ENCODE measurements at places on chromosomes 16 and 17. TPM values are rescaled to one million over a fixed set of nuclear protein-coding genes. Genes with fewer than 3 reads are reported as not detected.
A peak's percentile ranks its signal among the peaks of the same experiment; 100 is the strongest.

The PRR15L gene
- not detected for total RNA-seq

The KCNJ16 gene
- total RNA-seq: not detected

- H3K4me3 ChIP-seq: no peak overlapping the region
- no peak for DNase-seq
- H3K27me3 ChIP-seq: no peaks in the 10 kb centered on the region
- H3K27ac ChIP-seq: no peak overlapping the region
Measured at GRCh38 chr16:85566561-85567100, 46.5 kb upstream of the GSE1 start.

DNA sequence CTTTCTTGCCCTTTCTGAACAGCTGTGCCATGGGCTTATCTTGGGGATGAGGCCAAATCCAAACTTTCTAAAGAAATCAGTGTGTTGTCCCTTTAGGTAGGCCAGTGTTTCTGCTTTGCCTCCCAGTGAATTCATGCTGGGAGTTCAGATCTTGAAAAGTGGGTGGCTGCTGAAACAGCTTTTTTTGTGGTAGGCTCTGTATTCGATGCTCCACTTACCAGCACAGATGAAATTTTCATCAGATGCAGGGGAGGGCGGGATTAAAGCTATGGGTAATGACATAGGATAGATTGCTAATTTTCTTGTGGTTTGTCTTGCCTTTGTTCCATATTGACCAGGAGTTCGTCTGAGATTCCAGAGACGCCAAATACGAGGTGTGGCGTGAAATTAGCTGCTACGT is 2.8 kb downstream of the SOCS7 start:
- peak; percentile 28 for DNase-seq
- H3K36me3 ChIP-seq: no peaks in the 10 kb centered on the region
- no peaks in the 10 kb centered on the region for H3K27me3 ChIP-seq
- H3K4me1 ChIP-seq: peaks cover 11% of the 10 kb centered on the region
- H3K4me3 ChIP-seq: no peak overlapping the region
- no peak overlapping the region for H3K27ac ChIP-seq

DNA sequence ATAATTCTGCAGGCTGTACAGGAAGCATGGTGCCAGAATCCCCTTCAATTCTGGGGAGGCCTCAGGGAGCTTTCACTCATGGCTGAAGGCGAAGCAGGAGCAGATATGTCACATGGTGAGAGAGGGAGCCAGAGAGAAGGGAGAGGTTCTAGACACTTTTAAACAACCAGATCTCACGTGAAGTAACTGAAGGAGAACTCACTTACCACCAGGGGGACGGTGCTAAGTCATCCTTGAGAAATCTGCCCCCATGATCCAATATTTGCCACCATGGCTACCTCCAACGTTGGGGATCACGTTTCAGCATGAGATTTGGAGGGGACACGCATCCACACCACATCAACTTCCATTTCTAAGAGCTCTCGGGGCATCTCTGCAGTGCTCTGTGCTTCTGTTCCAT is 37.4 kb upstream of the GNA13 start:
- H3K36me3 ChIP-seq: no peaks in the 10 kb centered on the region
- H3K27me3 ChIP-seq: no peaks in the 10 kb centered on the region
- no peaks in the 10 kb centered on the region for H3K4me1 ChIP-seq
- no peak overlapping the region for H3K4me3 ChIP-seq

- H3K27ac ChIP-seq: no peak overlapping the region
- no peak for DNase-seq
Measured at GRCh38 chr16:84358601-84359295, 9.6 kb upstream of the ATP2C2 start.

DNA sequence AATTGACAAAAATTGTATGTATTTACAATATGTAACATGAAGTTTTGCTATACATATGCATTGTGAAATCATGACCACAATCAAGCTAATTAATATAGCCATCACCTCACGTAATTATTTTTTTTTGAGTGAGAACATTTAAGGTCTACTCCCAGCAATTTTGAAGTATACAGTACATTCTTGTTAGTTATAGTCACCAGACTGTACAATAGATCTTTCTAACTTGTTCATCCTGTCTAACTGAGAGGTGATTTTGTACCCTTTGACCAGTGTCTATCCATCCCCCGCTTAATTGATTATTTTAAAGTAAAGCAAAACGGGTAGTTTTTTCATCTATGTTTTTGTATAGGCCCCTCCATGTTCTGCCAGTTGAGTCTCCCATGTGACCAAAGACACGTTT is 30.3 kb downstream of the NTN1 start:
- no peaks in the 10 kb centered on the region for H3K36me3 ChIP-seq
- H3K27me3 ChIP-seq: no peaks in the 10 kb centered on the region
- no peaks in the 10 kb centered on the region for H3K4me1 ChIP-seq
- no peak for DNase-seq
- H3K4me3 ChIP-seq: no peak overlapping the region
- no peak overlapping the region for H3K27ac ChIP-seq

DNA sequence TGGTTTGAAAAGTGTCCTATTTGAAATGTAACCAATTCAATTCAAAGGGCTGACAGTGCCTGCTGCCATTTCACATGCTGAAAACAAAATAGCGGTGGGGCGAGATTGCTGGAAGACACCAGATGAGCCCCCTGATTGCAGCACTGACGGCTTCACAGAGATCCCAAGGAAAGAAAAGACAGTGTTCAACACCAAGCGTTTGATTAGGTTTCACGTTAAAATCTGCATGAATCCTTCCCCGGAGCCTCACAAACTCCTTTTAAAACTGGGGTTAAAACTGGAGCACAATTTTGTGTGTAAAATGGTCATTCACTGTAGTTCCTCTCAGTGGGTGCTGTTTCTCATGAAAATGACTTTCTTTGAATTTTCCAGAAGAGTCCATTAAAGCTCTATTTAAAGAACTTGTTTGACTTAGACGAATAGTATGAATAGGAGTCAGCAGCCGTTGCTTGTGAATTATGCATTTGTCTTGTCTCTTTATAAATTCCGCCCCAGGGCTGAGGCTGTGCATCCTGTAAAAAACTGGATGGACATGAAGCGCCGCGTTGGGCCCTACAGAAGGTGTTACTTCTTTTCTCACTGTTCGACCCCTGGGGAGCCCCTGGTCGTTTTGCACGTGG is 8.8 kb downstream of the MLYCD start:
- no peak for DNase-seq
- H3K36me3 ChIP-seq: no peaks in the 10 kb centered on the region
- peaks cover 12% of the 10 kb centered on the region for H3K4me1 ChIP-seq

GRCh38 chr16:9447195-9447551 is 355.7 kb downstream of the HAPSTR1 start:
- no peak for DNase-seq
- H3K36me3 ChIP-seq: no peaks in the 10 kb centered on the region
- H3K27me3 ChIP-seq: no peaks in the 10 kb centered on the region
- H3K27ac ChIP-seq: no peak overlapping the region
- no peaks in the 10 kb centered on the region for H3K4me1 ChIP-seq

DNA sequence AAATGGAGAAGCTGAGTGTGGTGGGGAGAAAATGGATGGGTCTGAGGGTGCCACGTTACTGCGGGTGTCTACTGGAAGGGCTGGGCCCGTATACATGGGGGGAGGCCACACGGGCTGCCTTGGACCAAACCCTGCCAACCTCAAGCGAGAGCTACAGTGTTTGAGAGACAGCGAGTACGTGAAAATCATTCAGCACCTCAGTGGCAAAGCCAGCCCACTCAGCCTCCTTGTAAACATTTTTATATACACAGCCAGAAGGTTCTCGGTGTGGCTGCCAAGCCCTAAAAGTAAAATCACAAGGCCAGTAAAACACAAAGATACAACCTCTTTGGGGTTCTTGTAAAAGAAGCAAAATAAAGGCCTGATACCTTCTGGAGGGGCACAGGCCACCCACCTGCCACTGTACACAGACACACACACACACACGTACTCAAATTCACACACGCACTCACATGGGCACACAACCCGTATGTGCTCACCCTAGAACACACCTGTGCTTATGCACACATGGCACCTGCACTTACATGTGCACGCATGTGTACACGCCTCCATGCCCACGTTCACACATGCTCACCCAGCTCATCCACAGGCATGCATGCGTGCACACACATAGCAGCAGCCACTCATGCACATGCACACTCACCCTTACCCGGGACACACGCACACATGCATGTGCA is 102.8 kb downstream of the GSG1L start:
- H3K4me3 ChIP-seq: no peak overlapping the region
- no peak overlapping the region for H3K27ac ChIP-seq
- H3K4me1 ChIP-seq: no peaks in the 10 kb centered on the region
- no peaks in the 10 kb centered on the region for H3K27me3 ChIP-seq
- DNase-seq: no peak
- no peaks in the 10 kb centered on the region for H3K36me3 ChIP-seq

DNA sequence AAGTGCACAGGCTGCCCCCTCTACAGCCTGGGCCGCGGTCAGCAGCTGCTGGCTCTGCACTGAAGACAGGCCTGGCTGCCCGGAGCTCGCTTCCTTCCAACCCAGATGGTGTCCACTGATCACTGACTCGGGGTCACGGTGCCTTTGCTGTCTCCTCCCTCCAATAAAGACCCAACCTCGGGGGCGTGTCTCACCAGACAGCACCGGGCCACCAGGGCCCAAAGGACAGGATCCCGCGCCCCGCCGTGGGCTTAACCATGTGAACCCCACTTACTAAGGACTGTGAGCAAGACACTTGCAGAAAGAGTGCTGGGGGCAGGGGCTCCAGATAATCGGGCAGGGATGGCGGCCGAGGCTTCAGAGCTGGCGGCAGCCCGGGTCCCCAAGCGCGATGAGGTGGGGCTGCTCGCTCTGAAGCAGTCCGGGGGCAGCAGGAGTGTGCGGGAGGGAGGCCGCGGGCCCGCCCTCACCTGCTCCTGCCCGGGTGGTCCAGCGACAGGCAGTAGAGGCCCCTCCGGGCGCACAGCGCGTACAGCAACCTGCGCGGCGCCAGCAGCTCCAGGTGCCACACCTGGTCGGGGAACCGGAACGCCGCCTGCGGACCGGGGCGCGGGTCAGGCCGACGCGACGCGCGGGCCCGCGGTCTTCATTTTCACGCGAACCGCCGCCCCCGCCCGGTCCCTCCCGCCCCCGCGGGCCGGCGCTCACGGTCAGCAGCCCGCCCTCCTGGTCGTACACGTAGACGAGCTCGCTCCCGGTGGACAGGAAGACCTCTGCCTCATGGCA is 502 bp downstream of the FAAP100 start:
- H3K27me3 ChIP-seq: no peaks in the 10 kb centered on the region
- H3K36me3 ChIP-seq: peaks cover 32% of the 10 kb centered on the region
- H3K4me1 ChIP-seq: peaks cover 9% of the 10 kb centered on the region

DNA sequence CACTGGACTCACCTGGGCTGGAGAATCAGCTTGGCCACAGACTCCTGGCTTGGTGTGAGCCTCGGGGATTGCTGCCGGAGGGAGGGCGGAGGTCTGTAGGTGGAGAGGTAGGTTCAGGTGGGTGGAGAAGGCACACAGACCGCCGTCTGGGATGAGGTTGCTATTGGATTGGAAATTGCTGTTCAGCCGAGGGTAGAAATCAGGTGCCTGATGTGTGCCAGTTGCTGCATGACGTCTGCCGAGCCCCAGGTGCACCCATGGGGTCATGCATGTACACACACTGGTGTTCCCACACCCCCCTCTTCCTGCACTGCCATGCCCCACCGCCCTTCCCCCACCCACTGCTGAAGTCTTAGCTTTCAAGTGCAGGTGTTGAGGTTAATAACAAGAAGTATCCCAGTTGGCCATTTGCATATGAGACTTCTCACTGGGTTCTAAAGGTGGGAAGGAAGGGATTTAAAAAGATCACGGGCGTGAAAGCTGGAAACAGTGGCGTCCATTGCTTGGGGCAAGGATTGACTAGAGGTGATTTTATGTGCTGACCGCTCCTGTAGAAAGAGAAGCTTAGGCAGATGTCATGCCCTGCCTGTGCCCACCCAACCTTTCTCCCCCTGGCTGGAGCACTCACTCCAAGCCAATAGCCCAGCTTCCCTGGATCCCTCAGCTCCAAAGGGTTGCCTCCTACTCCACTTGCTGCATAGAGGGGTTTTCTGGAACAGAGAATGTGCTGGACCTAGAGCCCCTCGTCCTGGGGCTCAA is 193.6 kb downstream of the CCDC182 start:
- no peak for DNase-seq
- H3K27ac ChIP-seq: no peak overlapping the region
- no peak overlapping the region for H3K4me3 ChIP-seq
- H3K27me3 ChIP-seq: no peaks in the 10 kb centered on the region
- peaks cover 56% of the 10 kb centered on the region for H3K4me1 ChIP-seq

DNA sequence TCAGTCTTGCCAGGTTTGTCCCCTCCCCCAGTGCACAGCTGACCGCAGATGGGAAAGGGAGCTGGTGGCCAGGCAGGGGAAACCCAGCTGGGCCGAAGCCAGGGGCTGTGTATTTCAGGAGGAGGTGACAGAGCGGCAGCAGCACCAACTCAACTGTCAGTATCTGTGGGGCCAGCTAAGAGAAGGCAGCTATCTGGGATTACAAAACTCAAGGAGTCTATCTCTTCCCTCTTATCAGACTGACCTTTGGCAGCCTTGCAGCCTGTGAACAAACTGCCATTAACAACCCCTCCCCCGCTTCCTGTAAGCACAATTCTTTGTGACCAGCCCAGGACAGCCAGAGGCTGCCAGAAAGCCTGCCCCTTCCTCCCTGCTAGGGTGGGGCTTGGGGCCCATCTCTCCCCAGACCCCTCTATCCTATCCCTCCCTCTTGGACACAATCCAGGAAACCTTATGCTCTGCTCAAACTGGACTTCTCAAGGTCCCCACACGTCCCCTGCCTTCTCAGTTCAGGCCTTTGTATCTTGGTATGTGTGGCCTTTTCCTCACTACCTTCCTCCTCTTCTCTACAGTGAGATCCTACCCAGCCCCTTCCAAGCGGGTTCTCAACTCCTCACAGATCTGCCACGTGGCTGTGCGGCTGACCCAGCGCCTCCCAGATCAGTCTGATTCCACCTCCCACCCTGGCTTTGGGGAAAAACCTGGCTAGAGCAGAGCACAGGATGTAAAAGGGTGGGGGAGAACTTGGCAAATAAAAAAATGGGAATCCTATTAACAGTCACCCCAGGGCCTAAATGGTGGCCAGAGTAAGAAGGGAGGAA is 10.5 kb downstream of the ST3GAL2 start:
- H3K27ac ChIP-seq: peak overlapping the region; percentile 71
- H3K4me3 ChIP-seq: peak overlapping the region; percentile 13
- H3K27me3 ChIP-seq: no peaks in the 10 kb centered on the region
- peak; percentile 88 for DNase-seq

DNA sequence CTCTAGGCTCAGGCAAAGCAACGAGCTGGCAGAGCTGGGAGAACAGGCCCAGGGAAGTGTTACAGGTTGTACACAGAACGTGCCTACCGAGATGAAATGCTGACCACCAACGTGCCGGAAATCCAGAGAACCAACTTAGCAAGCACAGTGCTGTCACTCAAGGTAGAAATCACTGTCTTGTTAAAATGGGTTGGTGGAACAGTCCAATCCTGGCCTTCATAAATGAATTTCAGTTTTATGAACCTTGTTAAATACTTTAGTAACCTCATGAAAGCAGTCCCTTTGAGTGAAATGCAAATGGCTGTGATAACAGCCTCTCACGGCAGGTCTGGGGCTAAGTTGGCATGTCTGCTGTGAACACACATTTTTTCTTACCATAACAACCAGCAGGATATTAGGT is 29.0 kb downstream of the ETV4 start:
- no peaks in the 10 kb centered on the region for H3K4me1 ChIP-seq
- no peak overlapping the region for H3K4me3 ChIP-seq
- H3K27me3 ChIP-seq: no peaks in the 10 kb centered on the region
- no peak for DNase-seq
- no peak overlapping the region for H3K27ac ChIP-seq
- peaks cover 80% of the 10 kb centered on the region for H3K36me3 ChIP-seq
